Epithelial cell of proximal tubule (primary cell): ENCODE measurements at places on chromosomes 1 and 21. TPM values are rescaled to one million over a fixed set of nuclear protein-coding genes. Genes with fewer than 3 reads are reported as not detected.

Gene TMEM52
- 0.75 and 5.6 TPM in 2 replicates for total RNA-seq

Gene ADAMTS1
- total RNA-seq, result 38.4 and 55.6 TPM in 2 replicates

GRCh38 chr1:27448982-27449381, 41.0 kb downstream of the WASF2 start:
- DNase-seq, result no peak

DNA sequence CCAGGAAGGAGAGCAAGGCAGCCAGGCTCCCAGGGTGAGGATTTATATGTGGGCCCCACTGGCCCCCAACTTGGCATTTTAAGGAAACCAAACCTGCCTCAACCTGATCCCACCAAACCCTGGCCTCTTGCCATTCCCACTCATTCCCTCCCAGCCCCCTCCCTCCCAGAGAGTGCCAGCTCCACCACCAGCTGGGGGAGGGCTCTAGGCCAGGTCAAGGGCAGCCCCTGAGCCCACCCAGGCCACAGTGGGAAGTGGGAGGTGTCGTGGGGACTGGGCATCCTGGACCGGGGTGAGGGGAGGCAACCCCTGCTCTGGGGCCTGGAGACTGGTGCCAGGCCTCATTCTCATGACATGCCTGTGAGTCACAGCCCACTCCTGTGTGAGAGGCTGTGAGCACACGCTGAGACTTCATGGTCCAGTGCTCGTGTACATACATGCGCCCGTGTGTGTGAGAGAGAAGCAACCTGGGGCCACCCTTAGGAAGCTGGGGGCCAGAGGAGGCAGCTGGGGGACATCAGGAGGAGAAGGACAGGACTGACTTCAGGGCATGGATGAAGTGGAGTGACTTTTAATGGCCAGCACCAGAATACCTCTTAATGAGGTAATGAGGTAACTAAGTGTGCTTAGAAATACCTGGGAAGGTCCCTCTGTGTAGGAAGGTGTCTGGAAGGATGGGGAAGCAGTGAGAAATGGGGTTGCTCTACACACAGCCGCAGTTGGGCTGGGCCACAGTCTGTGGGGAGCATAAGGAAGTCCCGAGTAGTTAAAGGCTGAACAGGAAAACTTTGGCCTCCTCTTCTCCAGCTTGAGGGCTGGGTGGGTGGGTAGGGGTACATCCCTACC, at the start of gene S100A2:
TSS of gene S100A2 (minus strand) at position 316 of the 846 bp plus-strand sequence. CDS start 1,967 bp downstream, outside the sequence.
- peak; percentile 88 for DNase-seq
